SW 1271 (cell line): ENCODE measurements at places on chromosomes 2 and 18.

DNA sequence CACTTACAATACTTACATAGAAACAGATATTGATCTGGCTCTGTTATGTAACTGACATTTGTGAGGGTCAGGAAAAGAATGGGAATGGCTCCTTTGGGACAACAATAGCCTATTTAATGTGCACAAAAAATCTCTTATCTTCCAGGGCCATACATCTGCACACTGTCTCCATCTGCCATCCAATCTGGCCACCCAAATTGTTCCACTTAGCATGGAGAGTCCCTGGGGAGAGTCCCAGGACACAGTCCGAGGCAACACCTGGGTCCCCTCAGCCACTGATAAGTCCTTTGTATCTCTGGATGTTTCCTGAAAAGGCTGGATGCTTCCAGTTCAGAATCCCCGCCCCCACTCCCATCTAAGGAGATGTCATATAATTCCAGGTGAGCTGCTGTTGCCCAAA is 274.2 kb upstream of the NCKAP5 start:
- DNase-seq: no peak

- no peak for DNase-seq
Observed at GRCh38 chr18:79472946-79473345, 77.2 kb downstream of the NFATC1 start.

GRCh38 chr18:63164396-63164795 is 155.2 kb downstream of the BCL2 start:
- no peak for DNase-seq

- no peak for DNase-seq
Observed at GRCh38 chr2:174328961-174329715, 5.6 kb upstream of the SP9 start.

DNA sequence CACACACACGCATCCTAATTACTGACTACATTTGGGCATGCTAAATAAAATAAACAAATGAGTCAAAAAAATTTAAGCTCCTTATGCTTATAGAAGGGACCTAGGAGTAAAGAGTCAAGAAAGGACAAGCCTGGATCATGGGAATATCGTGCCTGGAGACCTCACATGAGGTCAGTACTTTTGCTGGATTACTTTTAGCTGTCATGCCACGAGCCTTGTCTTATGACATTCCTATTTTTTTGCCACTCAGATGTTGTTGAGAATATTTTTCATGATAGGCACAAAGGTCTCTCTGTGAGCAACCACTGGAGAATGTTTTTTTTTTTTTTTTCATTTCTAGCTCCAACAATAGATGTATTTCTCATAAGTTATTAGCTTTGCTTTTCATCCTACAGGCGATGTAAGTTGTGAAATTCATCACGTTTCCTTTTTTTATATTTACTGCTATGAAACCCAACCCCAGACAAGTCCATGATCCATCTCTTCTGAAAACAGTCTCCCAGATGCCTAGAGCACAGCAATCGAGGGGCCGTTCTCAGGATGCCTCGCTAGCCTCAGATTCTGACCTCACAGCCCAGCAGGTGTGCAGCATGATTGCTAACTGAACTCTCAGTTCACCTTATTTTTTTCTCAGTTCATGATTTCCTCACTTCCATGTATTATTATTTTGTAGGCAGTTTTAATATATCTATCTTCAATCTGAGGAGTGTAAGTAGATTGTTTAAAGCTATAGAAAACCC is 464.5 kb downstream of the IRS1 start:
- no peak for DNase-seq

GRCh38 chr2:8548619-8549150 is 133.2 kb upstream of the ID2 start:
- DNase-seq: no peak

DNA sequence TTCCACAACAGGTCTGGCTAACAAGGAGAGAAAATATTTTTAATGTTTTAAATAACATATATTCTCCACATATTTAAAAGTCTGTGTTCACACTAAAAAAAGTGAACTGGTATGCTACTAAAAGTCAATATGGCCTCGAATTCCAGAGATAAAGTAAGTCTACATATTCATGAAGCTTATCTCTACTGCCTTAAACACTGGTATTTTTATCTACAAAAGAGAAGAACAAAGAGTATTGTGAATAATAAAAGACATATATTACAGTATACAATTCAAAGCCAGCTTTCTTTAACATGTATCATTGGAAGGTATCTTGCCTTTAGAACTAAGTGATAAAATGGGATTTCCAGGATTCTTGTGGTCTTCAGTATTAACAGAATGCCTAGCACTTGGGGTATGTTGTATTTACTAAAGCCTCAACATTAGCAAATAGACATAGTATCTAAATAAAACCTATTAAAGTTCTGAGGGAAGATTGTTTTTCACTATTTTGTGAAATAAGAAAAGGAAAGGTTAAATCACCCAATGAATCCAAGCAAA is 302.8 kb upstream of the CCDC68 start:
- DNase-seq: no peak

DNA sequence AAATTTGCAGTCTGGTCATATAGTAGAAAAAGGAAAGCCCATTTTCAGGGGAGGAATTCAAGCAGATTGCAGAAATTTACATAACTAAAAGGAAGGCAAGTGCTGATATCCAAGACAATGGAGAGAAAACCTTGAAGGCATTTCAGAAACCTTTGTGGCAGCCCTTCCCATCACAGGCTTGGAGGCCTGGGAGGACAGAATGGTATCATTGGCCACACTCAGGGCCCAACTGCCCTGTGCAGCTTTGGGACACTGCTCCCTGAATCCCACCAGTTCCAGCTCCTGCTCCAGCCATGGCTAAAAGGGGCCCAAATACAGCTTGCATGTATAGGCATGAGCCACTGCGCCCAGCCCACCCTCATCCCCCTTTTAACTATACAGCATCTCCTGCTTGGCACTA is 81.1 kb upstream of the NYAP2 start:
- no peak for DNase-seq

- DNase-seq: no peak
Observed at GRCh38 chr2:171362396-171362795, 71.4 kb downstream of the METTL8 start.

DNA sequence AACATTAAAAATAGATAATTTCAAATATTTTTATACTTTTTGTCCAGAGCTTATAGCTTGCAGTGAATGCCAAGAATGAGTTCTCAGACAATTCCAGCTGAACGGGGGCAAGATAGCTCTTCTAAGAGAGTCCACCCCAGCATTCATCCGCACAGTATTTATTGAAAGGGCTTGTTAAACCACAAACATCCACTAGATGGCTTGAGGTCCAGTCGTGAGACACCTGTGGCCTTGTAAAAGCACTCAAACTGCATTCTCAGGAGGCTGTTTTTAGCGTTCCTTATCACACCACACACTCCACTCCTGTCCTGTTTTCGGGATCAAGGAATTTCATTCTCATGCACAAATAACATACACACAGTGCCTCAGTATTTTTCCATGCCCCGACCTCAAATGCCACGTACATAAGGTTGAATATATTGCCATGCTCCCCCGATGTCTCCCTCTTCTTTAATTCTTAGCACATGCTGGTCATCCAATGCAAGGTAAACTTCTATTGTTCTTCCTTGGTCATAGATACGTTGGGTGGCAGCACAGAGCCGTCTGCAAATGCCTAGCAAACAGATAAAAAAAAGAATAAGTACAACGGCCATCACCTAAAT is 47.4 kb downstream of the DNAJC10 start:
- DNase-seq: no peak

GRCh38 chr18:76819411-76820136 is 2.8 kb upstream of the ZNF236 start:
- DNase-seq: no peak

- DNase-seq: no peak
Observed at GRCh38 chr18:75097491-75098225, 111.3 kb downstream of the PTGR3 start.

DNA sequence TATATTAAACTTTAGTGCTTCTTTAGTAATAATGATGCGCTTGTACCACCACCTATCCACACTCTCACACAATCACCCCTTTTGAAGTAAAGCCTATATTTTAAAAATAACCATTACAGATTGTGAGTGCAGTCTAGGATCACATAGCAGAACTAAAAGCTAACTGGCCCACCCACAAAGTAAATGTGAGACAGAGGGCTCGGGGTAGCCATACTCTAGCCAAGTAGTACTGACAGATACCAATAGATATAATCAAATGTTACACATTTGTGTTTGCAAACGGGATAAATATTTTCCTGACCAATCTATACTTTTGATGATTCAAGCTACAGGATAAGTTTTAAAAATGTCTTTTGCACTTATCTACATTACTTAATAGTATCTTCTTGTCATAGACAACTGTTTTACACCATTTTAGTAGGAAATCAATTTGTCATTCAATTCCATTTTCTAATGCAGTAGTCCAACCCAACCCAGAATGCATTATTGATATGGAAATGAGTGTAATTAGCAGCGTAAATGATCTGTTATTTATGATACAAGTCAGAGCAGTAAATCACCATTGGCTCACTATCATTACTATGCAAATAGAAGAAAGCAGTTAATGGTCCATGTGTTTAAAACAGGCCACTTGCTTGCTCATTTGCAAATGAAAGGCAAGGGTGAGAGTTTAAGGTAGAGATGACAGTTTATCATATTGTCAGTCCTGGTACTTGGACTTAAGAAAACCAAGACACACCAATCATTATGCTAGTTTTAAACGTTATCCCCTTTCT is 111.8 kb downstream of the ERBB4 start:
- no peak for DNase-seq

- no peak for DNase-seq
Observed at GRCh38 chr18:69622184-69622583, 221.5 kb downstream of the DOK6 start.

DNA sequence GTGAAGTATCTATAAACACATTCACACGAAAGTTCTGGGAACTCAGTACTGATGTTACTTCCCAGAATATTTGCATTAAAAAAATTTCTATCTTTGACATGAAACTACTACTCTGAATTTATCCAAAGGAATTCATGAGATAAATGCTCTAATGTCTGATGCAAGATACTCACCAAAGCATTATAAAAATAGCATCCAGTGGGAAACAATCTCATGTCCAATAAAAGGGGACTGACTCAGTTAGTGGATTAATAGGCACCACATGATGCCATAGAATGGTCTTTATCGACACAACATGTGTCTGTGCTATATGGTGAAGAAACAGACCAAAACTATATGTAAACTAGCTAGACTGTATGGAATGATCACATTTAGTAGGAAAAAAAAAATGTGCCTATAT is 33.9 kb downstream of the LAMA3 start:
- no peak for DNase-seq

DNA sequence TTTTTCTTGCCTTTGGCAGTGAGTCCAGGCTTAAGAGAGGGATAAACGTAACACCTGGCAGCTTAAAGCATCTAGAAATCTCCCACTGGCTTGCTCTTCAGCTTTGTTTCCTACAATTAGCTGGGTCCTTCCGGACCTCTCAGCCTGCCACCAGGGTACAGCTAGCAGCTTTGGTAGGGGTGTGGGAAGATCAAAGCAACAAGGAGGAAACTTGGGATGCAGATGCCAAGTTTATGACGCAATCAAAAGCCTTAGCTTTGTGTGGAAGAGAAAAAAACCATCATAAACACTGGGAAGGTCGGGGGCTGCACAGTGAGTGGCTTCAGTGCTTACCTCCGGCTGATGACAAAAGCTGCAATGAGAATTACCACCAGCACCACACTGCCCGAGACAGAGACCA is 116.9 kb downstream of the EPHA4 start:
- DNase-seq: no peak
